ENCODE measurements at places on chromosomes 12 and 14.

DNA sequence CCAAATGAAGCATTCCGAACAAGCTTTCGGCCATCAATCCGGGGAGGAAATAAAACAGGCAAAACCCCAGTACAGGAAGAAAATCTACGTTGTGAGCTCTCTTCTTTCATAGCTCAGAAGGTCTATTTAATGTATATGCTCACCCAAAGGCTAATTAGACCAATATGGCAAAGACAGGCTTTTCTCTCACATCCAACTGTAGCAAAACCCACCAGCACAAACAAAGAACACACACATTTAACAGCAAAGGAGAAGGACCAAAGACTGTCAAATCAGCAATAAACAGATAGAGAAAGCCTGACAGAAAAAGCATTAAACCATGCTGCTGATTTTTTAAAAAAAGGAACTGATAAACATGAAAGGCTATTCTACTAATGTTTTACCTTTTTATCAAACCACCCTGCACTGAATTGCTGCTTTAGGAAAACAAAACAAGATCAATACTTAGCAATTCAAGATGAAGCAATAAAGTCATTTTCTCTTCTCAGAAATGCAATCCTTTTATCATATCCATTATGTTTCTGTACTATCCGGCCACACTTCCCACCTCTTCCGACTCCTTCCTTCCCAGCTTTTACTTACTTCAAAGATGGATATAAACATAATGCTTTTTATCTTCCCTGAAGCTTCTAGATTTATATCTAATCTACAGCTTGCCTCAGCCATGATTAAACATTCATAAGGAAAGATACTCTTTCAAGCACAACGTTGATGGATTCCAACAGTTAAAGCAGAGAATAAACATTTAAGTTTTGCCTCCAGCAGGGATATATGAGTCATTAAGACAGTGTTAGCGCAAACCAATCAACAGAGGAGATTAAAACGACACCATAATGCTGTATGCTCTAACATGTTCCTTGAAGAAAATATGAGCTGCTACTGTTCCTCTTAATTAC is 74.6 kb upstream of the BBS10 start:
- no peak for DNase-seq

DNA sequence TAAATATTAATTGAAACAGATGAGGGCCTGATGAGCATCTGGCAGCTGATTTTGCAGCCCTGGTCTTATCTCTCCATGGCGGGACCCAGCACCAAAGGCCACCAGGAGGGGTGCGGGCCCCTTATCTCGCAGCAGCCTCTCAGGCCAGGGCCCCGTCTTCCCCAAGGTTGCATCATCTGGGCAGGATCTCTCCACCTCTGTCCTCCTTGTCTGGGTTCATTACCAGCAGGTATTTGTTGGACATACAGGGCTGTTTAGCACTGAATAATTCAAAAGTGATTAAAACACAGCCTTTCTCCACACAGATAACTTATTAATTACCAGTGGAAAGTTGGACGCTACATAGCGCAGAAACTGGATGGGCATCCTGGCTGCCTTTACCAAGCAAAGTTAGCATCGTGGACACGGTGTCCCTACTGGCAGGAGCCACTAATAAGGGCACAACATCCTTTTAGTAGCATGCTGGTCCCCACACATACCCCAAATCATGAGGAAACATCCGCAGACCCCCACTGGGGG is 25.8 kb downstream of the TMEM120B start:
- DNase-seq: no peak

DNA sequence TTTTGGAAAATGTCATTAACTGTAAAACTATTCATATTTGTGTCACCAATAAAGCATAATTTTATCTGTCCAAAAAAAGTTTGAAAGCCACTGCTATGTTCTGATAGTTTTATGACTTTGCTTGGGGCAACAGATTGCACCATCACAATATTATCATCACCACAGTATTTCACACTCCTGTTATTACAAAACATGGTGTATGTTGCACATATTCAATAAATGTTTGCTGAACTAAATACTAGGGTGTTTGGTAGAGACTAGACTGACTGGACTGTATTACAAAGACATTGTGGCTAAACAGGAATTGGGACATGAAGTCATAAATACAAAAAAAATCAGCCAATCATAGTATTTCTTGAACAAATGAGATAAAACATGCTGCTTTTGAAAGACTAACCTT is 55.1 kb downstream of the PAWR start:
- DNase-seq: no peak

- DNase-seq: no peak
Measured at GRCh38 chr12:32390572-32391219, 8.7 kb upstream of the FGD4 start.

GRCh38 chr14:68873376-68873775 is 80.5 kb upstream of the ZFP36L1 start:
- DNase-seq: no peak

GRCh38 chr12:82186282-82186681 is 171.9 kb downstream of the CCDC59 start:
- no peak for DNase-seq

- DNase-seq: no peak
Measured at GRCh38 chr14:59849411-59850130, 21.0 kb downstream of the RTN1 start.

DNA sequence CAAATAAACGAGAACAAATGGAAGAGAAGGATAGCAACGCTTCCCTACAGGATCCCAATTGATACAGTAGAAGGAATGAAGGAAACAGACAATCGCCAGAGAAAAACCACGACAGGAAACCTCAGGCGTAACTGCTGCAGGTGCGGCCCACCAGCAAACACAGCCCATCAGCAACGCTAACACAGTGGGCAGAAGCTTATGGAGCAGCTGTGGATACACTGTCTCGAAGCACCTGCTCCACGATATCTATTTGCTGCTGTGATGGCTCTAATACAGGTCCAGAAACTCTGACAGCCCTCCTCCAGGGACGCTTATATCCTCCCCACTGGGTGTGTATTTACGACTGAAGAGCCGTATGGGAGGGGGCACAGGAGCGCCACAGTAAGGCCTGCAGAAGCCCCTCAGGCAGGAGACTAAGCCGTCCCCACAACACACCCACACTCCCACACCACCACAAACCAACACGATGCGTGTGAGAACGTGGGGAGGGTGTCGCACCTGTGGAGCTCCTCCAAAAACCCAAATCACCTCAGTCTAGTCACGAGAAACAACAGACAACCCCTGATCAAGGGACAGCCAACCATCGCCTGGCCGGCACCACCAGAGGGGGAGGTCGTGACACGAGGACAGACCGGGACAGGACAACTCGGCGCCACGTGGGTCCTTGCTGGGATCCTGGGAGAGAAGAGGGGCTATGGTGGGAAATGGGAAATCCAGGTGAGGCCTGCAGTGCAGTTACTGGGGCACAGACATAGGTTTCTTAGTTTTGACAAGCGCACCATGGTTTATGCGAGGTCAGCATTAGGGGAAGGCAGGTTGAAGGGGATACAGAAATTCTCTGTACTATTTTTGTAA is 24.0 kb downstream of the POLE start:
- no peak for DNase-seq

GRCh38 chr14:90555126-90556011 is 158.5 kb downstream of the CALM1 start:
- DNase-seq: no peak

- peak; percentile 55 for DNase-seq
Measured at GRCh38 chr12:2683283-2684025, 111.3 kb upstream of the FKBP4 start.

DNA sequence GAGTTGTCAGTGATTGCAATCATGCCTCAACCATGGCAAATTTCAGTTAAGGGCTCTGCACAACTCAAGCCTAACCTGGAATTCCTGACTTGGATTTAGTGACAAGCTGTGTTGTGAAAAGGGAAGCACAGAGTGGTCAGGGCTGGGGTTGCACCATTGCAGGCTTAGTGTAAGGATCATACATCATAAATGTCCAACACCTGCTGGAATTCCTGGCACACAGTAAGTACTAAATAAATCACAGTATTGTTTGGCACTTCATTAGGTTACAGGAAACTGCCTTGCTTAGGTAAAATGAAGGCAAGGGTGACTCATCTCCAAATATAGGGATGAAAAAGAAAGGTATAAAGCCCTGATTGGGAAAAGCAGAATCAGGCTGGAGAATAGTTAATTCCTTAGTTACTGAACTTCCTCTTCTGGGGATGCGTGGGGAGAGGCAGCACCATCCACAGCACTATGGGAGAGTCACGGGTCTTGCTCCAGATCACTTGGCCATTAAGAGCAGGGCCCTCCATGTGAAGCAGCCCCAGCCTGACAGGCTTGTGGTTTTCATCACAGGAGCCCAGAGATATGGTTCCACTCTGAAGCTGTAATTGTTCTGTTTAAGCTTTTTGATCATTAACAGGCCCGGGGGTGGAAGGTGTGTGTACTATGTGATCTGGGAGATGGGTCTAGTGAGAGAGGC is 39.7 kb downstream of the SLC8A3 start:
- peak; percentile 66 for DNase-seq

GRCh38 chr14:90943367-90943766 is 117.1 kb downstream of the RPS6KA5 start:
- no peak for DNase-seq

DNA sequence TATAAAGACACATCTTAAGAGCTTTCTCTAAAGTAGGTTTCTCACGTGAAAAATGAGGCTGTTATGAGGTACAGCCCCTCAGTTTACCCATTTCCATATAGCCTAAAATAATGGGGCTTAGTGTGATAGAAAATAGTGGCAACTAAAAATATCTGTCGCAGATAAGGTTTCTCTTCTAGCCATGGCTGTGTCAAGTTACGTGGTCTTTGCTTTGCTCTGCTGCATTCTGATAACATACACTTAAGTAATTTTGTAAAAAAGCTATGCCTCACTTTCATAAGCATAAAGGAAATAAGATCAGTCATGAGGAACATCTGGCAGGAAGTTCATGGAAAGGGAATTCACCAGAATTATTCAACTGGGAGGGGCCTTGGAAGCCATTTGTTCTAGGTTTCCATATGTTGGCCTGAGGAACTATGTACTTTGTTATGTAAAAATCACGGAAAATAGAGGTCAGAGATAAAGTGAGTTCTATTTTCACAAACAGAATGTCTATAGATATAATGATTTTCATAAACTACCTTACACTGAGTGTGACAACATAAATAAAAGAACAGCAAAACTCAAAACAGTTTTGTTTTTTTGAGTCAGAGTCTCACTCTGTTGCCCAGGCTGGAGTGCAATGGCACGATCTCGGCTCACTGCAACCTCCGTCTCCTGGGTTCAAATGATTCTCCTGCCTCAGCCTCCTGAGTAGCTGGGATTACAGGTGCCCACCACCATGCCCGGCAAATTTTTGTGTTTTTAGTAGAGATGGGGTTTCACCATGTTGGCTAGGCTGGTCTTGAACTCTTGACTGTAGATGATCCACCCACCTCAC is 195.6 kb upstream of the KRR1 start:
- DNase-seq: no peak

- peak; percentile 86 for DNase-seq
Measured at GRCh38 chr12:25958428-25959070, at the start of gene RASSF8. TSS of gene RASSF8 (plus strand) at chr12:25958682. CDS start at chr12:26055344, 96,662 bp downstream.

DNA sequence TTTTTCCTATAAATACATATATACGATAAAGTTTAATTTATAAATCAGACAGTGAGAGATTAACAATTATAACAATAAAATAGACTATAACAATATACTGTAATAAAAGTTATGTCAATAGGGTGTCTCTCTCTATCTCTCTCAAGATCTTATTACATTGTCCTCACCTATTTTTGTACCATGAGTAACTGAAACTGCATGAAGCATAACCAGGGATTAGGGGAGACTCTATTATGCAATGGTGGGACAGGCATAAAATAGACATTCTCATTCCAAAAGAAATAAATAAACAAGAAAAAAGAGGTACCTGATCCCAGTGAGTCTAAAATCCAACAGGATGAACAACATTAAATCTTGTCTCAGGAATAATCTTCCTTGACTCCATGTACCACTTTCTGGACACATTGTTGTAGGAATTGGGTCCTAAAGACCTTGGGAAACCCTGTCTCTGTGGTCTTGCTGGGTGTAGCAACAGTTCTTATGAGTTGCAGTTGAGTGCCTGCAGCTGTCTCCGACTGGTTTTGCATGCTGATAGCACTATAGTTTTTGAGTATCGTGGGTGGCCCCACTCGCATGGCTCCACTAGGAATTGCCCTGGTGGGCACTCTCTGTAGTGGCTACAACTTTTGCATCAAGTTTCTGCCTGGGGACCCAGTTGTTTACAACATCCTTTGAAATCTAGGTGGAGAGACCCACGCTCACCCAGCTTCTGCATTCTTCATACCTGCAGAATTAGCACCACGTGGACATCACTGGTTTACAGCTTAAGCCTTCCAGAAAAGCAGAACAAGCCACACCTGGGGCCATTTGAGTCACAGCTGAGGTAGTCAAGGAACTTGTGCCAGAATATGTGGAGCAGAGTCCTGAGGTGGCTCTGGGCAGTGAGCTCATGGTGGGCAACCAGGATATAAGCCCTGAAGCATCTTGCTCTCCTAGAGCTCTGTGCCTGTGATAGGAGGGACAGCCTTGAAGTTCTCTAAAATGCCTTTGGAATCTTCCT is 204.7 kb downstream of the KITLG start:
- DNase-seq: peak; percentile 78

DNA sequence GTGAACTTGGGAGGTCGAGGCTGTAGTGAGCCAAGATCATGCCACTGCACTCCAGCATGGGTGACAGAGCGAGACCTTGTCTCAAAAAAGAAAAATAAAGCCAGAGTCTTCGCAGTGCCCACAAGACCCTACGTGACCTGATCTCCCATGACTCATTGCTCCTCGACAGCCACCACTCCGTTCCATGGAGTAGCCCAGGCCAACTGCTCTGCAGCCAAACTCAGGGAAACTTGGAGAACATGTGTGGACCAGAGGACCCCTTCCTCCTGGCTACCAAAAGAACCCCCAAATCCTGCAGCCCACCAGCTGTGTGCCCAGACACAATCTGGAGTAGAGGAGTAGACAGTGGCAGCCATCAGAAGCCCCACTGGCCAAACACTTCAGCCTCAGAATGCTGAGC is 32.1 kb upstream of the PPP2R5C start:
- DNase-seq: peak; percentile 22

- DNase-seq: peak; percentile 72
Measured at GRCh38 chr14:75884198-75884611, 97.6 kb downstream of the TGFB3 start.

- peak; percentile 91 for DNase-seq
Measured at GRCh38 chr12:49043856-49044258, 16.7 kb downstream of the KMT2D start.

- no peak for DNase-seq
Measured at GRCh38 chr12:106480251-106480650, 102.6 kb upstream of the RFX4 start.

DNA sequence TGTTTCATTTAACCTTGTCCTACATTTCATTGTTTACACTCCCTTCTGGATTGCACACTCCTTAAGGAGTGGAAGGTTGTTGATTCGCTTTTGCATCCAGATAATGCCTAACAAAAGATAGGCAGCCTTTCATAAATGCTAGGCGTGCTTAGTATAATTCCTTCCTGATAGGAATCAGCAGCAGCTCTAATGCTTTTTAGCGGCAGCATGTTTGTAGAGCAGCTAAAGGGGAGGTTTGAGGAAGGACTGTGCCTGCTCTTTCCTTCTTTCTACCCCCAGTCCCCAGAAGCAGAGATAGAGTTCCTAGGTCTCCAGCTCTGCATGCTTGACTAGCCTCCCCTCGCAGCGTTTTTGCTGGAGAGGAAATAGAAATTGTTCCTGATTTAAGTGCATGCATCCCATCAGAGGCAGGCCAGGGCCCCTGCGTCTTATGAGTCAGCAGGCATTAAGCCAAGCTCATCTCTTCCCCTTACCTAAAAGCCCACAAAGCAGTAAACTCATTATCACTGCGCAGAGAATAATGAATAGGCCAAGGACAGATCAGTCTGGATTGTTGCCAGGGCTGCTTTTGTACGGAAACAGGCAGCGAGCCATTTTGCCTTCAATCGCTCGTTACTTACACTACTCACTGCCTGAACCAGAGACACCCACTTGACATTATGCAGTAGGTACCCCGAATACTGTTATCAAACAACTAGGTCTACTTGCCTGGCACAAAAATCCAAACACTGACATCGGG is 14.0 kb upstream of the TBPL2 start:
- peak; percentile 94 for DNase-seq
